Chondrocyte (in vitro differentiated cells): ENCODE measurements at places on chromosomes 16 and 17.

GRCh38 chr16:47310792-47311211 lies 150.1 kb downstream of the ITFG1 start:
- no peak for DNase-seq

DNA sequence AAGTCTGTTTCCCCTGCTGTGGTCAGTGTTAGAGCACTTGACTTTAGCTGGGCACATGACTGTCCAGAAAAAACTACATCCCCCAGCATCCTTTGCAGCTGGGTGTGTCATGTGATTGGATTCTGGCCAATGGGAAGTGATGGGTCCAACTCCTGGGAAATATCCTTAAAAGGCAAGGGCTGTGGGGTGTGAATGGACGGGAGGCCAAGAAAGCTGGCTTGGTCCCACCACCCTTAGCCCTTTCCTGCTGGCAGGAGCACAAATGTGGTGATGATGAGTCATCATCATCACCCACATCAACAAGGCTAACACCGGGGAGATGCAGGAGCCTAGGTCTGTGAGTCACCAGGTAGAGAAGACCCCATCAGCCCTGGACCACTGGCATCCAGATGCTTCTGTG lies 341.7 kb downstream of the C16orf95 start:
- DNase-seq: peak; percentile 33

- no peak for DNase-seq
Measured at GRCh38 chr17:38439436-38439835, 11.2 kb downstream of the ARHGAP23 start.

DNA sequence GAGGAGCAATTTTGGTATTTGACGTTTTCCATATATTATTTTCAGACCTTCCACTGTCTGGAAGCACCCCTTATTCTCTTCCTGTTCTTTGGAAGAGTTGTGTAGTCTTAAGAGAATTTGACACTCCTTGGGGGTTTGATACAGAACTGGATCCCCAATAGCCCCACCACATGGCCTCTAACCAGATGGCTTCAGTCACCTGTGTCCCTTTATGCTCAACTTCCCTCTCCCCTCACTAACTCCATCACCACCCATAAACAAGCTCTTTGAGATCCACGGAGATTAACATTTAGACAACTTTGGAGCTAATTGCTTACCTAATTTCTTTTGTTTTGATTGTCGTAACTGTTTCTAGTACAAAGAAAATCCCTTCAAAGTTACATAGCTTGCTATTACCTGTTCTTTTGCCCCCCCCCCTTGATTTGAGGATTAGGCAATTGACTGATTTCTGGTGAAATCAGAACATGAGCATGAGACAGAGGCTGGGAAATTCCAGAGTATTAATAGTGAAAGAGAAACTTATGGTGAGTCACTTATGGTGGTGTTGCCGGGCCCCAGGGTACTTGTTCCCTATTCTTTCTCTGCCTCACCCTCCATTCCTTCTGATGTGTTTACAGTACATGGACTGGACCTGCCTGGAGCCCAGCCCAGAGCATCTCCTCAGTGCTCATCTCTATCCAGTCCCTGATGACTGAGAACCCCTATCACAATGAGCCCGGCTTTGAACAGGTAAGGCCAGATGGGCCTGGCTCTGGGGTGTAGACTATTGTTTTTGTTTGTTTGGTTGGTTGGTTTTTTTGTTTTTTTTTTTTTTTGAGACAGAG lies 7.5 kb downstream of the UBE2Z start:
- DNase-seq: no peak

DNA sequence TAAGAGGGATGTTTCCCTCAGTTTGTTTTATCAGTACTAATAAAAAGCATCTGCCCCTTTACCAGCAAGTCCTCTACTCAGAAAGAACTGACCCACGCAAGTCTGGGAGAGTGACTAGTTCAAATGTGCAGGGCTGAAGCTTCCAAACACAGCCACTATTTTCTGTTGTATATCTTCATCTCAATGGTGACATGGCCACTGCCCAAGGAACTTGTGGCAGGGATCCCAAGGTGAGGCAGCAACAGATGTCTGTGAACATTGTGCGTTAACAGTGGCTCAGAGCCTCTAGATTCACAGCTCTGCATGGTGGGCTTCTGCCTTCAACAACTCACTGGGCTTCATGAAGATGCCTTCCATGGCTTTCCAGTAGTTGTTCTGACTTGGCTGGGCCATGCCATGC lies 3.7 kb upstream of the BLTP2 start:
- no peak for DNase-seq

GRCh38 chr17:47851764-47852112 lies 775 bp upstream of the SP6 start:
- DNase-seq: peak; percentile 49

GRCh38 chr16:25089351-25089750 lies 22.2 kb upstream of the LCMT1 start:
- DNase-seq: no peak

- no peak for DNase-seq
Measured at GRCh38 chr17:8965394-8966168, at the start of gene PIK3R5. Gene PIK3R5 (minus strand): TSS chr17:8965707. CDS start chr17:8911494, 54,213 bp downstream.

DNA sequence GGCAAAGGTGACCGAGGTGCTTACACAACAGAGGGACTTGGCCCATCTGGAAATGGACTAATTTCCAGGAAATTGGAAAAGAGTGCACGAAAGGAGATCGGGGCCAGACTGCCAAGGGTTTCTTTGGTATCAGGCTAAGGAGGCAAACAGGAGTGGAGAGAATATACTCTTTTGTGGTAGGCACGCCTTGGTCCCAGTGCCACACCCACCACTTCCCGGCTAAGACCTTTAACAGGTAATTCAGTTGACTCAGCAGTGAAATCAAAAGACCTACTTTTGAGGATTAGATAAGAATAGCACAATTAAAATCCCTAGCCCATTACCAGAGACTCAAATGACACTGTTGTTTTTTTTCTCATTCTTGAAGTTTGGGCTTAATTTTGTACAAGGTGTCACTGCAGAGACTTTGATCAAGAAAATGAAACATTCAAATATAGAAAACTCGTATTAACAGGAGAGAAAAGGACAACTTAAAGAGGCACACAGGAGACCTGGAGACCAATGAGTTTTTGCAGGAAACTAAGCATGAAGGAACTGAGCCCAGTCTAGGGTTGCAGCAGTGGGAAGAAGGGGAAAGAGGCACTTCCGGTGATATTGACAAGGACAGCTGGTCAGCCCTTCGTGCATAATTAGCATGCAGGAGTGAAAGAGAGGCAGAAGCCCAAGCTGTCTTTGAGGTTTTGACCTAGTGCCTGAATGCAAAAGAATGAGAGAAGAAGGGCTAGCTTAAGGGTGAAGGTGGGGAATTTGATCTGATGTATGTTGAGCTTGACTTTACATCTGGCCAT lies 265.5 kb upstream of the CCL2 start:
- DNase-seq: no peak

DNA sequence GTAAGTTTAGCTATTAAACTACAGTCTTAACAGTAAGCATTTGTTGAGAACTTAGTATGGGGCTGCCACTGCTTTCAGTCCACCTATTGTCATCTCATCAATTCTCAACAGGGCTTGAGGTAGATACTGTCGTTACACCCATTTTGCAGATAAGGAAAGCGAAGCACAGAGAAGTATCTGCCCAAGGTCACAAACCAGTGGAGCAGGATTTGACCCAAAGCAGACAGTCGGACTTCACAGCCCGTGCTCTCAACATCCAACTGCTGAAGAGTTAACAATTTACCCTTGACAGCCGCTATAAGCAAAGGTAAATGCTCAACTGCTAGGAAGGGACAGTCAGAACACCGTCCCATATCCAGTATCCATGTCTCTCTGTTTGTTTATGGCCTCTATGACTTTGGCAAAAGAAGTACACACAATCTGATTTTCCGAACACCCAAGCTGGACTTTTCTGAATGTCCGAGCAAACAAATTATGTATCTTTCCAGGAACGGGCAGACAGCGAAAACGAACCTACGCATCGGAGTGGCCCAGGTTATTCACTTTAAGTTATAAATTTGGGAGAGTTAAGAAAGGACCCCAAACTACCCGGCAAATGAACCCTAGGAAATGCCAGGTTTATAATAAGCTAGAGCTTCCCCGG lies 1.2 kb downstream of the SIAH1 start:
- DNase-seq: no peak

DNA sequence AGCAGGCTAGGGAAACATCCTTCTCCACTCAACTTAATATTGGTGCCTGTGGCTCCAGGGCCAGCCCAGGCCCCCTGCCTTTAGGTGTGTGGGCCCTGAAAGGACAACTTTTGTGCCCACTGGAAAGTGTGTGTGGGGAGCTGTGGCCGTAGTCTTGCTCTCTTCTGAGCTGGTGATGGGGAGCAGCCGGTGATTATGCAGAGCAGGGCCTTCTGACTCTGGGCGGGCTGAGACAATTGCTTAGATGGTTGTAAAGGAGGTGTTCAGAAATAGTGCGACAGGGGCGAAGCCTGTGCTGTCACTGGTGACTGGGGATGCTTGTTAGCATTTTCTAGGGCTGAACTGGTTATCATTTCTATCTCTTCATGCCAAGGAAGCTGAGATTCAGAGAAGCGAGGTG lies 62.6 kb downstream of the MSI2 start:
- no peak for DNase-seq

DNA sequence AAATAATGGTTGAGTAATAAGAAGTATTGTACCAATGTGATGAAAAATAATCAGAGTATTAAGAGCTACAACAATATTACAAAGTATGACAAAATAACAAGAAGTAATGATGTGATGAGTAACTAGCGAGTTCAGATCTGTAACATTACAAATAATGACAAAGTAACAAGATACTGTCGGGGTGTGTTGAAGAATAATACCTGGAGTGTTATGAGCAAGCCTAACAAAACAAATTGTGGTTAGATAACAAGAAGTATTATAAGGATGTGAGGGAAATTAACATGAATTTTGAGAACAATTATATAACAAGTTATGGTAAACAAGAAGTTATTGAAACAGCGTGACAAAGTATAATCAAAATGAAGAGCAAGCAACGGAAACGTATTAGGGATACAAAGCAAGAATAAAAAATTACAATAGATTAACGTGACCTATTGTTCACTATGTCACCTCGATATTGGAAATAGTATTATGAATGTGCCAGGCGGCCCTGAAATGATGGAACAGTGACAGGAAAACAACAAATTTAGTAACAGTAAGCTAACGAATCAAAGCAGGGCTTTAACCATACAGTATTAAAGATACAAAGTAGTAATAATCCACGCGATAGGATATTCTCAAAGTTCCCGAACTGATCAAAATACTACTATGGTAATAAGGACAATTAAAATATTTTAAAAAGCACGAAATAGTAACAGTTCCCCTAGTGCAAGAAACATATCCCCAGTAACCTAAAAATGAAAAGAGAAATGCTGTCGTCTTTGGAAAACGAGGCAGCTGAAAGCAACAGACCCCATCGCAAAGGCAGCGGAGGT lies 1.6 kb downstream of the TBX4 start:
- DNase-seq: no peak

- no peak for DNase-seq
Measured at GRCh38 chr16:87560428-87561199, 41.7 kb upstream of the JPH3 start.

GRCh38 chr17:9355846-9356245 lies 219.8 kb downstream of the STX8 start:
- DNase-seq: no peak

DNA sequence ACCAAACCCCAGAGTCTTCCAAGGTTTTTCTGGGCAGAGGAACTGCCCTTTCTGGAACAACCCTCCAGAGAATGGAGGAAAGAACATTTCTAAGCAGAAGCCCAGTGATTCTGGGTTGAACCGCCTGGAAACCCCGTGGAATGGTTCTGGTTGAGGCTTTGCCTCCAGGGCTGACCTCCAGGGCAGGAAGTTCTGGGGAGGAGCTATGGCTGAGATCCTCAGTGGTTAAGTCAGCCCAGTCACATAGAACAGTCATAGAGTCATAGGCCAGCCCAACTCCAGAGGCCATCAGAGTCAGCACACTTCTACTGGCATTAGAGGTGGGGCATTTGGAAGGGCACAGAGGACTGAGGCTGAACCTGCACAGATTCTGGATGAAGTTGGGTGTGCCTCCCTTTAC lies 65.9 kb downstream of the SPACA3 start:
- no peak for DNase-seq

GRCh38 chr16:11561856-11562255 lies 24.9 kb downstream of the LITAF start:
- no peak for DNase-seq

DNA sequence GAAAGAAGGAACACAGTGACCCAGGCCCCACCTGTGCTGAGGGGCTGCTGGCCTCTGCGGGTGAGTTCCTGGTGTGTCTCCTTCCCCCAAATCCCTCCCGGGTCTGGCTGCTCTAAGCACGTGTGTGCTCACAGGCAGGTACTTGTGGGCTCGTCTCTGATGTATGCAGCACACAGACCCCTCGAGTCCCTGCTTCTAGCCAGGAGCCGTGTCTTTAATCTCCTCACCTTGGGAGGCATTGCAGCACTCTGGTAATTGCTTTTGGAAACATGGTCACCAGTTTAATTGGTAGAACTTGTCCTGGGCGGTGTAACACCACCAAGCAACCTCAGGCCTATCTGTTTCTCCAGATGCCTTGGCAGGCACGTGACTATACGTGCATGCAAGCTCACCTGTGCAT lies 8.8 kb upstream of the RPL38 start:
- no peak for DNase-seq

DNA sequence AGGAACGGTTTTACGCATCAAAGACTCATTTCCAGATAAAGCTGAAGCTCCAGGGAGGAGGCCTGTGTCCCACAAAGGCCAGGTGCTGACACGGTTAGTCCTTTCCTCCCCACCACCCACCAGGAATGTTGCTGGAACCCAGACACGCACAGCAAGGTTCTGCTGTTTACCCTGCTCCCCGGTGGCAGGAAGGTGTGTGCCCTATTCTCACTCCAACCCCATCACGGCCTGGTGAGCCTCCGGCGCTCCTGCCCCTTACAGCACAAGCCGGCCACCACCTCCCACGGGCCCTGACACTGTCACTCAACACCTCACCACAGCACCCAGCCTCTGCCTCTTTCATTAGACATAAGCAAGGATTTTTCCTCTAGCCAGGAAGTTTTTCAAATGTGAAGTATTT lies 47.8 kb downstream of the ANKRD11 start:
- DNase-seq: no peak

GRCh38 chr17:30550512-30551273 lies 73.5 kb downstream of the GOSR1 start:
- peak; percentile 53 for DNase-seq

DNA sequence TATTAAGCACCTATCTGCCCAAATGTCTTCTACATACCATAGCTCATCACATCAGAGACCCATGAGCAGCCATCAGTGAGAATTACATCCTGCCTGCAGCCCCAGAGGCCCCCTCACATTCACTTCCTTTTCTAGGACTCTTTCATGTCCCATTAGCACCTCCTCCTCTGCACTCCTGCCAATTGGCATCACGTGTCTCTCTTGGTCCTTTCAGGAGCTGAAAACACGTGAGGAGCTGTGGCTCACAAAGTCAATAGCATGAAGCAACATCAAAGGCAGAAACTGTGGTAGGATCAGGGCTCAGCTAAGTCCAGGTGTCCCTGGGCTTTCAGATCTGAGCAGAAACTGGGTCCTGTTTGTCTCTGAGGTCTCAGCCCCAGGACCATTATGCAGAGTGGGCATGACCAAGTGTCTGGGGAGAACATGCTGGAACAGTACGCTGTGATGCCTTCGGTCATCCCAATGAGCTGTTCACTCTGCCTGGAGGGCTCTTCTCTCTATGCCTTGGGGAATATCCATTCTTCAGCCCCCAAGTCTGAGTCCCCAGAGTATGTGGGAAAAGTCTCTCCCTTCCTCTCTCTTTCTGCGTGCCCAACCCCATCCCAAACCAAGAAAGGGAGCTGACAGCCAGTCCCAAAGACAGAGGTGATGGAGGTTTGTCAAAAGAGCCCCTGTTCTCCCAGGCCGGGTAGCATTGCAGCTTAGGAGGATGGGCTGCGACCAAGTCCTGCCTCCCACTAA lies 457.0 kb upstream of the CDH5 start:
- no peak for DNase-seq
